ENCODE measurements at places on chromosomes 1 and 21.

- DNase-seq = no peak
Measured at GRCh38 chr1:46017876-46018503, 114.4 kb downstream of the PIK3R3 start.

- no peak for DNase-seq
Measured at GRCh38 chr1:6658359-6659060, 33.8 kb downstream of the THAP3 start.

GRCh38 chr1:182889997-182890396, 50.9 kb downstream of the DHX9 start:
- DNase-seq = no peak

- no peak for DNase-seq
Measured at GRCh38 chr1:179090923-179091322, 9.1 kb downstream of the TOR3A start.

GRCh38 chr1:89606227-89606980, 26.5 kb upstream of the LRRC8C start:
- no peak for DNase-seq

DNA sequence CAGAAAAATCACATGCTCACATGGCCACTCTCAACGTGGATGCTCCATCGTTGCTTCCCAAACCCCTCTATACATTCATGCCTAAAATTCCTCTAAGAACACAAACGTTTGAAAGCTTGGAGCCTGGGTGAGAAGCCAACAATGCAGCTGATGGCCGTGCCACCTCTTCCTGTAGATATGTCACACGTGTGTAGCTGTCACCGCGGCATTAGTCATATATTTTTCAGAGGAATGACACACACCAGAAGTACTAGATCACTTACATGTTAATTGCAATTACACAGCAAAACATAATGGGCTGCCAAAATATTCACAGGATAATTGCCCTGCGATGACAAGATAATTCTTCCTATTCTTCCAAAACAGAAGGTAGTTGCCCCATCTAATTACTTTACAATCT, 112.7 kb upstream of the BACE2 start:
- DNase-seq = no peak

DNA sequence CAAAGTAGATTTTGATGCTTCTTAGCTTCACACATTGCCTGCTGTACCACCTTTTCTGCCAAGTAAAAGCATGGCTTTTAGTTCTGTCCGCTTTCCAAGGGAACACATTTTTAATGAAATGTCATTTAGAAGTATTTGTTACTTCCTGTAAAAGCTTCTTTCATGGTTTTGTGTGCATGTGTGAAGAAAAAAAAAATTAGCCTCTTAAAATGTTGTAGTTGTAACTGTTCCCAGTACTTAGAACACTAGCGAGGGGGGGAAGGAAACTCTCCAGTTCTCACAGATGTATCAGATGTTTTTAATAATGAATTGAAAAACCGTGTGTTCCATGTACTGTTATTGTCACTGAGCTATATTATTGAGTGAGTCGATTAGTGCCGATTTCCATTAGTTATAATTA, 568.3 kb upstream of the ADGRL2 start:
- no peak for DNase-seq

- no peak for DNase-seq
Measured at GRCh38 chr1:9711466-9712020, 60.0 kb downstream of the PIK3CD start.

GRCh38 chr1:206115791-206116190, 1.4 kb downstream of the AVPR1B start:
- DNase-seq = no peak

DNA sequence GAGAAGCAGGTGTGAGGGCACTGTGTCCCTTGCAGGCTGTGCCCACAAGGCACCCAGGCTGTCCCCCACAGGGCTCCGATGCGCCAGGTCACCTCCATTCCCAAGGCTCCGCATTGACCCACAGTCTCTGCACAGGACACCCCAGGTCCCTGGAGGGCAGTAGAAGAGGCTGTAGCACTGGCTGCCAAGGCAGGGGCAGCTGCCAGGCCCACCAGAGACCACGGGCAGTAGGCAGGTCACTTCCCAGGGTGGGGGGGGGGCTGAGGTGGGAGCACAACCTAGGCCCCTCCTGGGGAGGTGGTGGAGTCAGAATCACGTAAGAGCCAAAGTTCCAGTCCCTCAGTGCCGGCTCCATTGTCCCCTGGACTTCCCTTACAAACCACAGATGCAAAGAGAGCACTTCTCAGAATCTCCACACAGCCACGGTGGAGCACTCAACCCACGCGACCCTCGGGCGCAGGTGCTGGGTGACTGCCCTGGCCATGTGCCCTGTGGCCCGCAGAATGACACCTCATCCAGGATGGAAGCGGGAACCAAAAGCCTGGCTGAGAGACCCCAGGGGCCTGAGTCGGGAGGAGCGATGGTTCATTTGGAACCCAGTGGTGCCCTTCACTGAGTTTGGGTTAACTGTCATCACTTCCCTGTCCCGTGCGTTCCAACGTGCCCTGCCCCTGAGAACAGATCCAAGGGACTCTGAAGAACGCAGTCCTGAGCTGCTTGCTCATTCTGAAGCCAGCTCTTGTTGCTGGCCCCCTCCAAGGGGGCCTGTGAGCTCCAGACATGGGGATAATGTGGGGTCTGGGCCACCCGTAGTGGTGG, 69.7 kb upstream of the PDE9A start:
- DNase-seq = no peak

- no peak for DNase-seq
Measured at GRCh38 chr1:20110679-20111078, 8.7 kb downstream of the PLA2G2D start.

- peak; percentile 73 for DNase-seq
Measured at GRCh38 chr21:44454747-44455523, at the start of gene LRRC3. Gene LRRC3, plus strand, starts transcription at chr21:44455510. Its CDS starts 1,135 bp downstream, at chr21:44456645.

DNA sequence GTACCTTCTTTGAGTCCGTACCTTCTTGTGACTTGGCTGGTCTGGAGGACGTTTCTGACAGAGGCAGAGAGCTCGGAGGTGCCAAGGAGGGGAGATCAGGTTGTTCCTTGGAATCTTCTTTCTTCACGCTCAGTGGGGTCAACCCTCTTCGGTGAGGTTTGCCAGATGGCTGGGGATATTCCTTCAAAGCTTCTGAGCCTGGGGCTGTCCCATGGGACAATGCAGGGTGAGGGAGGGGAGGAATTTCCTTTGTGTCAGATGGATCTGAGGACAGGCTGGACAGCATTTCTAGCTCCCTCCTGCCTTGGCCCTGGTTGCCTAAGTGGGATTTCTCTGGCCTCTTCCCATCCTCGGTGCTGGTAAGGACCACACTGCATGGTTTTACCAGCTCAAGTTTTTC, 95.5 kb upstream of the EDN2 start:
- no peak for DNase-seq

GRCh38 chr1:182338806-182339370, 52.7 kb downstream of the GLUL start:
- no peak for DNase-seq

DNA sequence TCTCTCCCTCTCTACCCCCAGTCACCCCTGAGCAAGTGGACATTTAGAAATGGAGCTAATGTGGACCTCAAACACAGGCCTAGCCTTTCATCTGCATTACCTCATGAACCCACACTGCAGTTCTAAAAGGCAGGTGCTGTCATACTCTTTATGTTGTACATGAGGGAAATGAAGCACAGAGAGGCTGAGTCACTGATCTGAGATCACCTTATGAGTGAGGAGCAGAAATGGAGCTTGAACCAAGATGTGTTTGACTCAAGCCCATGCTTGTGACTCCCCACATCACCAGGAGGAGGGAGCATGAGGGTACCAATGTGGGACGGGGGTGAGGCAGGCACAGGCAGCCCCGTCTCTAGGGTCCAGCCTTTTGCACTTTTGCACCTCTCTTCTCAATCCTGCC, 702.8 kb downstream of the PTPRU start:
- DNase-seq = no peak

GRCh38 chr1:153203130-153203529, at the start of gene LELP1:
Gene LELP1, plus strand, starts transcription at chr1:153203430. Its CDS starts 1,278 bp downstream, at chr1:153204708.
- DNase-seq = no peak

DNA sequence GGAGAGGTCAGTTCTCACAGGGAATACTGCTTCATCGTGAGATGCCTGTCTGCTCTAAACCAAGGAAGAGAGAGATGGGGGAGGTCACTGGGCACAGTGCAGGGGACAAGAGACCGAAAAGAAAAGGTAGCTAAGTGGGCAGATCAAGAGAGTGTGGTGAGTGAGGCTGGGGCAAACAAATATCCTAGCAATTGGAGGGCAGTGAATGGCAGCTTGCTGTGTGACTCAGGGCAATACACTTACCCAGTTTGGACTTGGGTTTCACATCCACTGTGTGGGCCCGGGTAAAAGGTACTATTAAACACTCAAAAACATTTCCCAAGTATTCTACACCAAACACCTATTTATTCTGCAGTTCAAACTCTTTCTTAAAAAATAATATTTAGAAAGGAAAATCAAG, 10.2 kb downstream of the PLXNA2 start:
- no peak for DNase-seq

- DNase-seq = no peak
Measured at GRCh38 chr1:32766328-32766972, 50.7 kb downstream of the YARS1 start.

DNA sequence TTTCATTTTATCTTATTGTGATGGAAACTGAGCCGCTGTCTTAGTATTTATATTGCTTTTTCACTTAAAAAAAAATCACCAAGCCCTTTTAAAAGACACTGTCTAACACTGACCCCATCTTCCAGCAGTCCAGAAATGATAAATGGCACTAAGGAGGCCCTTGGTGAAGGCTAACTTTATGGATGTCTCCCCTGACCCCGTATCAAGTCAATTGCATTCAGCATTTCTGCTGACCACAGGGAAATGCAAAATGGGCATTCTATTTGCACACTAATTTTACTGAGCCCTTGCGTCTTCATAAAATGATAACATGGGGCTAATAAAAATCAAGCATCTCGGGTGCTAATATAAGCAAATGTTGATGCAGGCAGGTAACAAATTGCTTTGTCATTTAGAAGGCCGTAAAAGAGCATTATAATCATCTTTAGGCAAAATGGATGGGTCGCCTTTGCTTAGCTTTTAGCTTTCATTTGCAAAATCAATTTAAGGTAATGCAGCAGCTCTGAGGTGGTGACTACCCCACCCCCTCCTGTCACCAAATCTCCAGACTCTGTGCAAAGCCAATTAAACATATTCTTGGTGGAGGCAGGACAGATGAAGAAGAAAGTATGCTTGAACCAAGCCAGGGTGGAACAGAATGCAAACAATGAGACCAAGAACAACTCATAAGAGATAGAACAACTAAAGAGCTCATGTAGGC, 110.8 kb downstream of the BEND5 start:
- DNase-seq = no peak

- no peak for DNase-seq
Measured at GRCh38 chr1:52562766-52563165, 9.9 kb upstream of the TUT4 start.

DNA sequence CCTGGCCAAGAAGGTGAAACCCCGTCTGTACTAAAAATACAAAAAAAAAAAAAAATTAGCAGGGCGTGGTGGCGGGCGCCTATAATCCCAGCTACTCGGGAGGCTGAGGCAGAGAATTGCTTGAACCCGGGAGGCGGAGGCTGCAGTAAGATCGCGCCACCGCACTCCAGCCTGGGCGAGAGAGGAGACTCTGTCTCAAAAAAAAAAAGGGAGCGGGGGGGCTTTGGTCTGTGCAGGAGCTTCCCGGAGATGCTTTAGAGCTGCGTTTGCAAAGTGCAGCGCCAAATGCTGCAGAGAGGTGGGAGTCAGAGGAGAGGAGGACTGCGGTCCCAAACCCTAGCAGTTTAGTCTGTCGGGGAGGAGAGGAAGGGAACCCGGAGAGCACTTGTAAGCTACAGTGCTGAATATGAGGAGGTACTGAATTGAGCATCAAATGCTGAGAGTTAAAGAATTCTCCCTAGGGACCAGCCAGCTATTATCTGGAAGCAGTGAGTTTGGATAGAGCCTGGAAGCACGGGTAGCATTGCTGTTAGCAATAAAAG, 569 bp downstream of the FALEC start:
- DNase-seq = no peak

DNA sequence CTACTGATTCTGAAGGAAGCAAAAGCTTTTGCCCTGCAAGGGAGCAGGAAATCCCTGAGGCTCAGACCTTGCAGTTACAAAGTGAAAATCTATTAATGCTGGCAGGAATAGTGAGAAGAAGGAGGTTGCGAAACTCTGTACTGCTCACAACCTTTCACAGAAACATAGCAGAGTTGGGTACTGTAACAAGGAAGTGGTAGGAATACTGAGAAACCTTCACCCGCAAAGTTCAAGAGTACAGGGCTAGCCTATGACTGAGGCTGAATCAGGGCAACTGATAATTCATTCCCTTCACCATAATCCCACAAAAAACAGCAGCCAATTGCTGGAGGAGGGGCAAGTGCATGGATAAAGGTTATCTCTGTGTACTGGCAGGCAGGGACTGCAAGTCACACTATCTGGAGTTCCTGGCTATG, 23.9 kb upstream of the KCTD3 start:
- no peak for DNase-seq

GRCh38 chr1:10768552-10768951, 27.9 kb downstream of the CASZ1 start:
- DNase-seq = no peak

DNA sequence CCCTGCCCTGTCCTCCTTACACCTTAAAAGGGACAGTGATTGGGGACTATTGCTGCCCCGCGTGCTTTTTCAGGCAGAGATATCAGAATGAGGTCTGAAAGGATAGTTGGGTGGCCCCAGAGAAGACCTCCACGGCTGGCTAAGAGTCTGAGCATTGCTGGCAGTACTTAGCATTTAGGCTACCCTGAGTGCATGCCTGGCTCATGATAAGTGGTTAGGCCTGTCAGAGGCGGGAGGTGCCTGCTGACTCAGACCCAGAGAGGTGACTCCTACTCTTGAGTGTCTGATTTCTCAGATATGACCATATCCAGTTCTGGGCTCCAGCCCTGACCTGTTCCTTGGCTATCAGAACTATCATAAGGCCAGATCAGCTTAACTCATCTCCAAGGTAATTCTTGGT, 213.7 kb downstream of the PBX1 start:
- DNase-seq = no peak
